Cardiac septum (tissue), 1 donor: ENCODE measurements at places on chromosomes 2 and 18.

DNA sequence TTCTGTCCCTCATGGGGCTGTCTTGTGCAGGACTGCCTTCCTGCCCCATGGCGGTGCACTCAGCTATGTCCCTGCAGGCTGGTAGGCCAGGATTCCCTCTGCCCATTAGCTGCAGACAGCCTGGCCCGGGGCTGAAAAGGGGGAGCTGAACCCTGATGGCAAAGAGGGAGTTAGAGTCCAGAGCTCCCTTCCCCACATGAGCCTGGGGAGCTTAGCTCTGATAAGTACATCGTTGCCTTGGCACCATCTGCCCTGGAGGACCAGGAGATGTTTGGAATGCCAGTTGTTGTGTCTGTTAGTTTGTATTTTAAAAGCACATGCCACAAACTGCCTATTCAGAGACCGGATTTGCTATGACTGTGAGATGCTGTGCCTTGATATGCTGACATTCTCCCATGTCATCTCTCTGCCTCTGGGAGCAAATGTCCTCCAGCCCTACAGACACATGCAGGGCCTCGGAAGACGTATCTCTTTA lies 65.1 kb upstream of the AFF3 start:
- no peak for DNase-seq

DNA sequence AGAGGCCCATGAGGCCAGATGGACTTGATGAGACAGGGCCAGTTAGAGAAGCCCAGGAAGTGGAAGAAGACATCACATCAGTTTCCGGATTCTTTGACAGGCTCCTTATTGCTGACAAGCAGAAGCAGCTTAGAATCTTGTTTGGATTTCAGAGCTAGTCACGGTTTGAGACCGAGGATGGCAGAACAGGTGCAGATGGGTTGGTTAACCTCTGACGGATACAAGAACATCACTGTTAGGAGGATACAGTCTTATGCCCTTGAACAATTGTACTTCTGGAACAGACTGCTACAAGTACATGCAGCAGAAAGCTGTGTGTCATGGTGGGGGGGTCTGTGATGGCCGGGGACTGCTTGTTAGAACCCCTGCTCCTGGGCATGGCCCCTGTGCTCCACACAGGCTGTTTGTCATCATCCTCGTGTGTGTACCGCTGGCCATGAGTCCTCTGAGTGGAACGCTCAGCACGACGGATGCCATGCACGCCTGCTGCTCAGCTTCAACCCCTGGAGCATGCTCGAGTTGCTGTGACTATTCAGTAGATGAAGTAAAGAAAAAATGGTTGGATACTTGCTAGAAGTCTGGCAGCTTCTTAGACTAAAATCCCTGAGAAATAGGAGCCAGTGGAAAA lies 217.7 kb downstream of the SH3RF3 start:
- DNase-seq, result no peak

- DNase-seq, result no peak
These were observed 95.3 kb upstream of the CAVIN2 start for GRCh38 chr2:191942090-191942738.

GRCh38 chr18:67875944-67876343 lies 359.4 kb upstream of the DSEL start:
- DNase-seq, result no peak

DNA sequence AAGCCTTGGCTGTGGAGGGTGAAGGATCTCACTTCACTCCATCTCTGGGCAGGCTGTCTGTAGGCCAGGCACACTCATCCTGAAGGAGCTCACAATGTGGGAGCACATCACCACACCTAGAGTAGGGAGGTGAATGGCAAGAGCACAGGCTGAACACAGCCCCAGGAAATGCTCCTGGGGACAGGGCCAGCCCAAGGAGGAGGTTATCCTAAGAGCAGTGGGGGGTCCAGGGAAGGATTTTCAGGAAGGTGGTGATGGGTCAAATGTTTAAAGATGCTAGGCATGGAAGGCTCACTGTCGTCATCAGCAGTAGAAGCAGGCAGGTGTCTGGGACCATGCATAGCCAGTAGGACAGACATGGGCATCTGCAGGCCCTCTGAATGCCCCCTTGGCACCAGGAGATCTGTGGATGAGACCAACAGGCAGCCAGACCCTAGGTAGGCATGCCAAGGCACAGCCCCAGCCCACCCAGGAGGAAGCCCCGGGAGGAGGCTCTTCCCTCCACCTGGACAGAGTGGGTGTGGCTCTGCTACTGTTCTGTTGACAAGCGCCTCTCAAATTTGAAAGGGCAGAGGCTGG lies 91.7 kb upstream of the RAB6C start:
- DNase-seq, result no peak

DNA sequence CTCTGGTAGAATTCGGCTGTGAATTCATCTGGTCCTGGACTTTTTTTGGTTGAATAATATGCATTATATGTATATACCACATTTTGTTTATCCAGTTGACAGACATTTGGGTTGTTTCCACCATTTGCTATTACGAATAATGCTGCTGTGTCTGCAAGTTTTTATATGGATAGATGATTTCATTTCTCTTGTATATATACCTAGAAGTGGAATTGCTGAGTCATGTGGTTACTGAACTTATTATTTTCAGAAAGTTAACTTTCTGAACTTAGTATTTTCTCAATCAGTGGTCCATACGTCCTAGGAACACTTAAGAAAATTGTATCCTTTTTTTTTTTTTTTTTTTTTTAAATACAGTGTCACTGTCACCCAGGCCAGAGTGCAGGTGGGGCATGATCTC lies 63.3 kb downstream of the RIF1 start:
- DNase-seq, result no peak
